ENCODE measurements at places on chromosomes 6 and 20.

- DNase-seq, result no peak
Measured at GRCh38 chr6:61977947-61978346, 308.1 kb downstream of the KHDRBS2 start.

DNA sequence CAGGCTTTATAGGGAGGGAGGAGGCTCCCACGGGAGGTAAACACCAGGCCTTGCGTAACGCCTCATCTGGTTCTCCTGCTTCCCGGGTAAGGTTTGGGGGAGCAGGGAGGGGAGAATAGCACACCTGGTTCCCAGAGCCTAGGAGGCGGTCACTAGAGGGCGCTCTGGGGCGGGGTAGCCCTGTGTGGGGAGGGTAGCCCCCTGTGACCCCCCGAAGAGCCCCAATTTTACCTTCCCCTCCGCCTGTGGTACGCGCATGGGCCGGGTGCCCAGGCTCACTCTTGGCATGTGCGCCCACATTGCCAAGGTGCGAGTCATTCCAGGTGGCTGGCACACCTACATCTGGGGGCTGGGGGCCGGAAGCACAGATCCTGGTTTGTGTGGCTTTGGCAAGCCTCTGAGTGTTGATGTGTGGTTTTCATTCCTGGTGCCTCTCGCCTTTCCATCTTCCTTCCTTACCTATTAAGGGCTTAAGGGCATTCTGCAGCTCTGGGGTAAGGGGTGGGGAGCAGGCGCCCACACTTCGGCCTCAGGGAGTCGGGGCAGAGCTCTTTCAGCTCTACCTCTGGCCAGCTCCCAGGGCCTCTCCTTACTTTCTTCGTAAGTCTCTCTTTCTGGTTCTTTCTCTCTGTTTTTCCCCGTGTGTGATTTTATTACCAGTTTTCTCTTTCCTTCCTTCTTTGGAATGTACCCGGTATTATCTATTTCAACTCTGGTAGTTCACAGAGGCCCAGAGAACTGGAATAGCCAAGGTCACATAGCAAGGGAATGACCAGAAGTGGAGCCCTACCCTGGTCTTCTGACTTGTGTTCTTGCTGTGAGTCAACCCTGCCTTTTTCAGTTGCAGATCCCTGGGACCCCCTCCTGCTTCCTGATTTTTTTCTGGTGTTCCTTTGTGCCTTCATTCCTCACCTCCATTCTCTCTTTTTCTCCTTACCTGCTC, 492 bp upstream of the RNF39 start:
- DNase-seq, result no peak

GRCh38 chr6:84639396-84639795, 125.0 kb downstream of the TBX18 start:
- DNase-seq, result no peak

- DNase-seq, result no peak
Measured at GRCh38 chr6:227812-228338, 64.4 kb upstream of the DUSP22 start.

- no peak for DNase-seq
Measured at GRCh38 chr20:23027721-23028120, 7.4 kb upstream of the SSTR4 start.

DNA sequence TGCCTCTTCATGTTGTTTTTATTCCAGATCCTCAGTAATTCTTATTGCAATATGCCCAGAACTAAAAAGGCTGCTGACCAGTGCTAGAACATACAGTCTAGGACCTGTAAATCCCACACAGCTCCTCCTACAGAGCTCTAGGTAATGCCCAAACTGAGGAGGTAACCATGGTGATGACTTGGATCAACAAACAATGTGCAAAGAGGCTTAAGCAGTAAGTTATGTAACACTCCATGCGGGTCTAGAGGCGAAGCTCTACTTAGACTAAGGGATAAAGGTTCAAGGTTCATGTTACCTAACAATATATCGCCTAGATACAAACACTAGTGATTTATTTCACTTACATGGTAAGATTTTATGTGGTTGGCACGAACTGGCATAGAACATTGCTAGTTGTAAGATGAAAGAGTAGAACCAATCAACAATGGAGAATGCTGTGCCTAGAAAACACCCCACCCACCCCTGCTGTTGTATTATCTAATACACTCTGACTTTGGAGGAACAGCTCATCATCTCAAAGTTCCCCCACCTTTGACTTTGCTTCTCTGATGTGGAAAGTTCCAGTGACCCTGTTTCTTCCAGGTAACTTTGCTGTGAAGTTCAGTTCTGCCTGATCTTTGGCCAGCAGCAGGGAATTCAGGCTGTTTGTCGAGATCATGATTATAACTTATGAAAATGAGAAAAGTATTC, 242.4 kb downstream of the ALDH8A1 start:
- DNase-seq, result no peak

DNA sequence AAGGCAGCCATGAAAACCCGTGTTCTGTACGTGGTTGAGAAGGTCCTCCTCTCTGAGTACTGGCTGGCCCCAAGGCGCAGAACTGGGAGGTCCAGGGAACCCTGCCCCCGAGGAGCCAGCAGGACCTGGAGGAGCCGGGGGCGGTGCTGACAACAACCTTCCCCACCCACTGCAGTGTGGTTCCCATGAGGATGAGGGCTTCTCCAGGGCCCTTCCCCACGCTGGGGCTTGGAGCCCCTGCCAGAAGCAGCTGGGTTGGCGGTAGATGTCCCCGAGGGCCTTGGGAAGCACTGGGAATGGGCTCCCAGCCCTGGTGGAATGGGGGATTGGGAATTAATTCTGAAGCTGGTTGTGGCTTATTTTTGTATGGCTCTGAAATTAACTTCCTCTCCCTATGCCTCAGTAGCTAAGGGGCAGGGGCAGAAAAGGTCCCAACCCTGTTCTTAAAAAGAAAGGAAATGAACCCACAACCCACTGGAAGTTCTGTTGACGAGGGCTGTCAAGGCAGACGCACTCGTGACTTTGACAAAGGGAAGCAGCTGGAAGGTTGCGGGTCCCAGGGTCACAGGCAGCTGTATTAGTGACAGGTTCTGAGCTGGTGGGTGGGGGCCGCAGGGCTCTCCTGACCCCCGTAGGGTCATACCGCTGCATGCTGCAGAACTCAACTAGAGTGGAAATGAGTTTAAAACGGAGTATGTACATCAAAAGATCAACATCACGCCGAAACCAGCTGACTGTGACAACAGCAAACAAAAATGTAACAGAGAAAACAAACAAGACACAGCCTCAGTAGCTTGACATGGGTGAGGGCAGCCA, 13.9 kb upstream of the HELZ2 start:
- no peak for DNase-seq
